ENCODE measurements at places on chromosomes 3 and 15.

GRCh38 chr15:87669846-87670245 lies 586.7 kb downstream of the NTRK3 start:
- DNase-seq: no peak

- no peak for DNase-seq
These were observed 181.6 kb downstream of the ABHD5 start for GRCh38 chr3:43872301-43872700.

DNA sequence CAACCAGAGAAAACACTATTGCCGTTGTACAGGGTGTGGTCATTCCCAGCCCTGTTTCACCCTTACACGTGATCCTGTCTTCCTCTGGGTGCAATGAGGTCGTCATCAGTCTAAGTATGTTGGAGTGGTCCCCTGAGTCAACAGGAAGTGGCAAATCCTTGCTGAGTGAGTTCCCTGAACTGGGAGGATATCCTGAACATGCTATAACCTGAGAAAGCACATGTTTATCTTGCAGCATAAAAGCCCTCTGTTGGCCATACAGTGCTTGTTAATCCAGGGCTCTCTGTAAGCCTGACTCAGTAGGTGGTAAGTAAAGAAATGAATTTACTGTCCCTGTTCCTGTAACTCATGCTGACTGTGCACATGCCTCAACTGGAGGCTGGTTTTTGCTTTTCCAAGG lies 477.8 kb upstream of the RGMA start:
- no peak for DNase-seq

- no peak for DNase-seq
These were observed 30.3 kb downstream of the LINS1 start for GRCh38 chr15:100571592-100572167.

- peak; percentile 0 for DNase-seq
These were observed 280.4 kb downstream of the KLF13 start for GRCh38 chr15:31606931-31607497.

DNA sequence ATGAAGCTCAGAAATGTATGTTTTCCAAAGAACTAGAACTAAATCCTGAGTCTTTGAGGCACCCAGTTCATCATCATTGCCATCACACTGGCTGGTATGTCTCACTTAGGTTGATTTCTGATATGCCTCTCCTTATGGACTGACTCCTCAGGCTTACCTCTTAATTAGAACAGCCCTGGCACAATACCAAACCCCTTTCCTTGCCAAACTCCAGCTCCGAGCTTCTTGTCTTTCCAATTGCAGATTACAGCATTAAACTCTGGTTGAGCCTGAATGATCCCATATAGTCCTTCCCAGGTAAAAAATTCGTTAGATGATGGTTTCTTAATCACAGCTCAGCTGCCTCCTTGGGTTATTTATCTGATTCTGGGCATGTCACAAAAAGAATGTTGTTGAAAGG lies 66.3 kb downstream of the RTP4 start:
- DNase-seq: peak; percentile 34

DNA sequence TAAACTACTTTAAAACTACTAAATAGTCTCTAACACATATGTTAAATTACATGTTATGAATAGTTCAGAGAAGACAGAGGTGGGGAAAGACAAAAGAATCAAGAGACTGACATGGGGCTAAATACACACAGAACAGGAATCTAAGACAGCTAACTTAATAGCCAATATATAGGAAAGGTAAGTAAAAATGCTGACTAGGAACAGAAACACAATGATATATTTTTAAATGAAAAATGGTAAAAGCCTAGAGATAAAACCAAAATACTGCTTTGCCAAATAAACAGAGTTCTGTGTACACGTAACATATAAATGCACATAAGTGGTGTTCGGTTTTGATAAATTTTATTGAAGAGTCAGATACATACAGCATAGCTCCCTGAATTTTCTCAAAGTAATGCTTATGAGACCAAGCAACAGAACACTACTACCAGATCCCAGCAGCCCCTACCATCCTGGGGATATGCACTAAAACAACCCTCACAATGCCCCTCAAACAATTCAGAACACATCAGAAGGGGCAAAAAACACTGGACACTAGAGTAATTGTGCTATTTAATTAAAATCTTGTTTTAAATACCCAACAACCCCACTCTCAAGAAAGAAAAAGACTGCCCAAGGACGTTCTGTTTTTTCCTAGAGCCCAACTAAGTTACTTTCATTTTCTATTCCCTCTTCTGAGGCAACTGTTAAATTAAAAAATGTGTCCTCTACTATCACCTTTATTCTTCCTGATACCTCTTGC lies 121.1 kb downstream of the ADAM10 start:
- no peak for DNase-seq

DNA sequence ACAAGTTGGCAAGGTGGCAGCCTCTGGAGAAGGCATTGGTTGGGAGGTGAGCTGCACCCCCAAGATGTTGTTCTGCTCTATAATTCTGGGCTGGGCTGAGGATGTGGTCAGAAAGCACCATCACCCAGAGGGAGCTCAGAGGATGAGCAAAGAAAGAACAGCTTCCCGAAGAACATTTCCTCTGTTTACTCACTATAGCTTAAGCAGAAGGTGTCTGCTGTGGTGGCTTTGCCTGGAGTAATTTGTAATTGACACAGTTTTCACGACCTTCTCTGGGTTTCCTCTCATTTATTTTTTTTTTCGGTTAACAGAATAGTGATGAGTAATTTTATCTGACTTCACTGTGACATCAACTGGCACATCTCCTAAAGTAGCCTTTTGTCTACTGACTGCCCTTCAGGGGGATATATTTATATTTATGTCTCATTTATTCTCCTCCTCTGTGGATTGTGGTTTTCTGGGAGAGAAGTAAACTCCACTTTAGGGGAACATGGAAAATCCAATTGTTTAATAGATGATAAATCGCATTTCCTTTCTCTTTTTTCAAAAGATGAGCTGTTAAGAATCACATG lies 49.5 kb upstream of the ABHD17C start:
- DNase-seq: no peak

DNA sequence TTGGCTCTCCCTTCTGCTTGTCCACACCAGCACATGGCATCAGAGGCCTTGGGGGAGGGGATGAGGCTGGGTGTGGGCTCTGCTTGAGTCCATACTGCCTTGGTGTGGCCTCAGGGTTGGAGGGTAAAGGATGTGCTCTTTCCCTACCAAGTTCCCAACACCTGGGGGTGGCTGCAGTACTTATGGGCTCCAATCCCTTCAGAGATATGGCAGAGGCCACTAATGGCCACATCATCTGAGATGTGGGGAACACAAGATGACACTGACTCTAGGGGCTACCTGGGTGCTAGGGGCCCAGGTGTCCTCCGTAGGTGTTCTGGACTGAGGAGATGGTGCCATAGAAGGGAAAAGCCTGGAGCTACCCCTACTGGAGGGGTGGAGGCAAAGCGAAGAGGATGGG lies 6.9 kb downstream of the CXCR6 start:
- DNase-seq: no peak

DNA sequence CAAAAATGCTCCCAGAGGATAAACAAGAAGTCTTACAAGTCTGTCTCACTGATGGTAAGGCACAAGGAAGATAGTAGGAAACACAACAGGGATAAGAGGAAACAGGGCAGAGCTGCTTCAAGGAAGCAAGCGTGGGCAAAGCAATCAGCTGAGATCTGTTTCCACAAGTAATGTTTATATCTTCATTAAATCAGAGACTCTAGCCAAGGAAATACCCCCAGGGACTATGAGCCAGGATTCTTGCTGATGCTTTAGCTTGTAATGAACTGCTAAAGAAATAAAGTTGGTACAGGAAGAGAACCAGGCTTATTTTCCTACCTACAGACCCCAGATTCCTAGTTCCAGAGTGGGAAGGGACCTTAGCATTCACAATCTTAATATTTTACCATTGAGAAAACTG lies 112.7 kb upstream of the C3orf80 start:
- no peak for DNase-seq

- no peak for DNase-seq
These were observed 6.5 kb upstream of the DNAJB8 start for GRCh38 chr3:128473180-128473519.

DNA sequence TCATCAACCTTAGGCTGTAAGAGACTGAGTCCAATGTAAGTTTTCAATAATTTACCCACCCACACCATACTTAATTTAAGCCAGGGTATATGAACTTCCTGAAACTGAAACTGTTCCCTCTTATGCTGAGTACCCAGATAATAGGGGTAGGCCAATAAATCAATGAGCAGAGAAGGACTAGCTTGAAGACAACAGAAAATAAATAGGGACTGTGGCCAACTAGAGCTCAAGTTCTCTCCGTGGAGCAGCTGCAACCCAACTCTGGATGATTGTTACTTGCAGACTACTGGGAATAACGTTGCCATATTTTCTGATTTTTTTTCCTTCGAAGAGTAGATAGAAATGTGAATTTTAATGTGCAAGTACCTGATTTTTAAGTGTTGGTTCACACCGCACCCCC lies 128.0 kb downstream of the ATG7 start:
- DNase-seq: no peak

GRCh38 chr3:61814674-61815073 lies 253.3 kb downstream of the PTPRG start:
- DNase-seq: no peak

DNA sequence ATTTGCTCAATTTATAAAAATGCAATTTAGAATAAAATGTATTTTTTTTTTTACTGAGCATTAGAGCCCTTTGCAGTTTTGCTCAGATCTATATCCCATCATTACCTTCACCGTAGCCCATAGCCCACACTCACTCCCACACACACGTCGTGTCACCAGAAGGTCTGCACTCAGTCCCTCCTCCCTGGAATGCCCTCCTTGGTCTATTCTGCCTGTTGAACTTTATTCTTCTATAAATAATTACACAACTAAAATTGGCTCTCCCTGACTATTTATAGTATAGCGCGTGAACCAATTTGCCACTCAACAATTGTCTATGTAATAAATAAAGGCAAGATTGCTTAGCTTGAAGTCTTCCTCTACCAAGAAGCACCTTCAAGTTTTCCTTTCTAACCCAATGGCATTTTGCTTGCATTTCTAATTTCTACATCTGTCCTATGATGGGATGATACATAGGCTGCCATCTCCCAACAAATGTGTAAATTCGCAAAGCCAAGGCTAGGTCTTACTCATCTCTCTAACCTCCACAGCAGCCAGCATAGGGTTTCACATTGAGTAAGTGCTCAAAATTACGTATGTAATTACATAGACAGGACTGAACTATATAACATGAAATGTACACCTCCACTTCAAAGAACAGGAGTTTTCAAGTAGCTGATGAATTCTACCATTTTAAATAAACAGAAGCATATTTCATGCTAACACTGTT lies 172.0 kb upstream of the HES1 start:
- no peak for DNase-seq

DNA sequence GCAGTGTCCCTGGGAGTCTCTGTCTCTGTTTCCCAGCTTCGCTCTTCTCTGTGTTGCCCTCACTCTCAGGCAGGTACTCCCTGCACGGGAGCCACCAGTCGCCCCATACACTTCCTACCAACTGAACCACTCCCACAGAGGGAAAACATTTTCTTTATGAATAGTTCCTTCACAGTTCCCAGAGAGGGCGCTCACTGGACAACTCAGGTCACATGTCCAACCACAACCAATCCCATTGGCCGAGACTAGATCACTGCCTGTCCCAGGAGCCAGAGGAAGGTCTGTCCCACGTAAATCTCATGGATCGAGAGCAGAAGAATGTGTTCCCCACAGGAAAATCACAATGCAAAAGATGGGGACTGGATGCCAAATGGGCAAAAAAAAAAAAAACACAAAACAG lies 26.1 kb downstream of the GRK7 start:
- DNase-seq: no peak

DNA sequence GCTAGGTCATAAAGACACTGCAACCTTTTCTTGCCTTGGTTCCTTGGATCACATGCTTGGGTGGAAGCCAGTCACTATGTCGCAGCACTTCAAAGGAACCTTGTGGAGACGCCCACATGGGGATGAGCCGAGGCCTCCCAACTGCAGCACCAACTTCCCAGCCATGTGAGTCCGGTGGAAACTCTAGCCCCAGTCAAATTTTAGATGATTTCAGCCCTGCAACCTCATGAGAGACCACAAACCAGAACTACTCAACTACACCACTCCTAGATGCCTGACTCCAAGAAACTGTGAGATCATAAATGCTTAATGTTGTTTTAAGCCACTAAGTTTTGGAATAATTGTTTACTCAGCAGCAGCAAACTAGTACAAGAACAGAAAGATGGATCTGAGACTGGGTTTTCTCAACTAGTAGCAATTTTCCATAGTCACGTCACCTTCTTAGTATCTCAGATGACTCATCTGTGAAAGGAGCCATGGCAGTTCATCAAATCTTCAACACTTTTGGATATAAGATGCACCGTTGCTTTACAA lies 86.5 kb downstream of the MB21D2 start:
- no peak for DNase-seq

DNA sequence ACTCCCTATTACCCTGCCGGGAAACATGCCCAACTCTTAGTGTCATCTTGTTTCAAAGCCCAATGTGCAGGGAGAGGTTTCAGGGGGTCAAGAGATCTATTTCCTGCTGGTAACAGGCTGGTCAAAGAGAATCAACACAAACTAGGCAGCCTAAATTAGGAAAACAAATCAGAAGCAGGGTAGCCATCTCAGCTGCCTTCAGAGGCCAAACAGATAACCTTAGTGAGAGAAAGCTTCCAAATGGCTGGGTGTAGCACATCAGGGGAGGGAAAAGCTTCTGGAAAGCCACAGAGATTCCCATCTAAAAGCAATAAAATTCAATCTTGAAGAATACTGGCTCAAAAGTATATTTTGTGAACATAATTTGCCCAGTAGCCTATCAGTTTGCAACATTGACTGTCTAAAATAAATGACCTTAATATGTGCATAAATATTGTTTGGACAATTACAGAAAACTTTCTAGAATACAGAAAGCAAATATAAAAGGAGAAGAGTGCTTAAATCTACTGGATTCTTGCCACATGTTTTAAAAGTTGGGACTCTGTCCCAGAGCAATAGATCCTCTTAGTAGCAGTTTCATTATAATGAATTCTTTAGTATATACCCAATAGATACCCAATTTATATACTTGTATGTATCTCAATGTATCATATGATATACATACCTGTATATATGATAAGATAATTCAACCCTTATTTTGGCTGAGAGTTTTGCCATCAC lies 371.9 kb upstream of the RARB start:
- no peak for DNase-seq

DNA sequence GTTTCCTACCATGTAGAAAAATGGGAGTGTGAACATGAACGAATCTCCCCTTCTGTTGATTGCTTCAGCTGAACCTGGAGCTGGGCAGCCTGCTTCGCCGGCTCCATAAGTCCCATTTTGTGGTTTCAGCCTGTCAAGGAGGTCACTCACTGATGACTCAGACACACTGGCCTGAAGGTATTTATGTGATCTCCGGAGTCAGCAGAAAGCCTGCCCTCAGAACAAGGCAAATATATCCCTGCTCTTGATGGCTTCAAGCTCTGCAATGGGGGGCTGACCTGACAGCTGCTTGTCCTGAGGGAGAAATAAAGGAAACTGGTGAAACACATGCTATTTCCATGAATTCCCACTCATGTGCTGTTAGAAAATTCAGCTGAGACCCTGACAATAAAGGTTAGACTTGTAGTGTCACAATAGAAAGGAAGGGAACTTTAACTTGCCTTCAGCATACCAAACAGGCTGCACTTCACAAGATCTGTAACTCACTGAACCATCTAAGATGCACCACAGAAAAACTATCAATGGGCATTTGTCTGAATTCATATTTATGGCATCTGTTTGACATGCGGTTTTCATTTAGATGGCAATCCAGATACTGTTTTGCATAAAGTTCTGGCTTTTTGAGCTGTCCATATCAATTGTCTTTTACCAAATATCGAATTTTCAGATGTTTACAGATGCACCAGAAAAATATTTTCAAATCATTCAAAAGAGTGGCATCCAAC lies 282.0 kb upstream of the VEPH1 start:
- no peak for DNase-seq

- no peak for DNase-seq
These were observed 43.8 kb upstream of the UACA start for GRCh38 chr15:70806992-70807712.

All from DMS79 treated with DMSO at 0.1 percent for 48 hours (cell line).